ENCODE measurements at places on chromosomes 3 and 15.

GRCh38 chr3:71070497-71071463 is 512.7 kb downstream of the FOXP1 start:
- no peak for DNase-seq

DNA sequence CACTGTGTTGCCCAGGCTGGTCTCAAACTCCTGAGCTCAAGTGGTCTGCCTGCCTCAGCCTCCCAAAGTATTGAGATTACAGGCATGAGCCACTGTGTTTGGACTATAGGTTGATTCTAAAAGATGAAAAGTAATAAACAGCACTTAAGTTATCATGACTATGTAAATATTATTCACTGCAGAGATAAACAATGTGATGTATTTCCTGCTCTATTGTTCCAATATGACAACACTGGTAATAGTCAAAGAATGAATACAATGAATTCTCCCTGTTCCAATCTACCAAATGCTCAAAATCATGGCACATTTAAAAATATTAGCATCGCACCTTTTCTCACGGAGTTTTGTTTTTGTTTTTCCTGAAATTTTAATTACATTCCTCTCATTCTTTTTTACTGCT is 36.8 kb upstream of the TBL1XR1 start:
- DNase-seq: no peak

- no peak for DNase-seq
Observed at GRCh38 chr15:56199038-56199437, 44.6 kb downstream of the RFX7 start.

DNA sequence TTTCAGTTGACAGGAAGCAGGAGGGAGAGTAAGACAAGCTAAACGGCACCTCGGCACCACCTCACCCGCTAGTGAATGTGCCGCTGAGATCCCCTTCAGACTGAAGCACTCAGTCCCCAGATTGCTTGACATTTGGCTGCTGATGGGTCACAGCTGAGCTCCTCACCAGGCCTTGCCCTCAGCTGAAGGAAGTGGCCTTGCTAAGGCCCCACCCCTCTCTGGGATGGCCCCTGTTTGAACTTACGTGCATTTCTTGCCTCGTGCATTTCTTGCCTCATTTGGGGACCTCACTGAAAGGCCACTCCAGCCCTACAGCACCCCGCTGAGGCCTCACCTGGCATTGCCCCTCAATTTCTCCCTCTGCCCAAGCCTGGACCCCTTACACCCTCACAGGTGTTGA is 39.8 kb downstream of the EOGT start:
- DNase-seq: no peak

GRCh38 chr3:129161860-129162271 is 1.0 kb upstream of the ISY1 start:
- DNase-seq: peak; percentile 40

DNA sequence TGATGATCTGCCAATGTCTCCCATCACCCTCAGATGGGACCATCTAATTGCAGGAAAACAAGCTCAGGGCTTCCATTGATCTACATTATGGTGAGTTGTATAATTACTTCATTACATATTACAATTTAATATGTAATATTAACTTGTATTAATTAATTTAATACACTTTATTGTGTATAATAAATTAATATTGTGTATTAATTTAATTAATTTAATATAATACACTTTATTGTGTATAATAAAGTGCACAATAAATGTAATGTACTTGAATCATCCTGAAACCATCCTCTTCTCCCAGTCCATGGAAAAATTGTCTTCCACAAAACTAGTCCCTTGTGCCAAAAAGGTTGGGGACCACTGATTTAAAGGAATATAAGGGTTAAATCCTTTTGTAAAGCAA is 123.4 kb downstream of the FBN1 start:
- DNase-seq: no peak

DNA sequence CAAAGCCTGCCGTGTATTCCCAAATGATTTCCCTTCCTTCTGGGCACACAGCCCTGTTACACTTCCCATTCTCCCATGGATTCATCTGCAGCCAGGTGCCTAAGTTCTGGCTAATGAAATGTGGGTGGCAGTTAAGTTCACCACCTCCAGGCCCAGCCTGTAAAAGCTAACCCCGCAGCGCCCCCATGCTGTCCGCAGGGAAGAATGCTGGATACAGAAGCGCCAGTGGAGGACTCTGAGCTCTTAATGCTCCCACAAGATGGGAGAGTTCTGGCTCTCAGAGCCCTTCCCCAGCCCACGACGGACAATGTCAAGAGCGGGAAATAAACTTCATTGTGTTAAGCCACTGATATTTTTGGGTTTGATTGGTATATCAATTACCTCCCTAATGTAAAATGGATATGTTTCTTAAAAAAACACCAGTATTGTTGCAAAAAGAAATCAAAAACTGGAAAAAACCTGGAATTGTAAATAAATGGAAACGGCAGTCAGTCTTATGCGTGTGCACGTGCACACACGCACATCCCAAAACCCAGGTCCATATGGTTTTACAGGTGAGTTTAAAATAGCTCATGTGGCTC is 37.7 kb upstream of the FGD5 start:
- peak; percentile 30 for DNase-seq

- DNase-seq: no peak
Observed at GRCh38 chr3:45164056-45164455, 17.9 kb upstream of the CDCP1 start.

DNA sequence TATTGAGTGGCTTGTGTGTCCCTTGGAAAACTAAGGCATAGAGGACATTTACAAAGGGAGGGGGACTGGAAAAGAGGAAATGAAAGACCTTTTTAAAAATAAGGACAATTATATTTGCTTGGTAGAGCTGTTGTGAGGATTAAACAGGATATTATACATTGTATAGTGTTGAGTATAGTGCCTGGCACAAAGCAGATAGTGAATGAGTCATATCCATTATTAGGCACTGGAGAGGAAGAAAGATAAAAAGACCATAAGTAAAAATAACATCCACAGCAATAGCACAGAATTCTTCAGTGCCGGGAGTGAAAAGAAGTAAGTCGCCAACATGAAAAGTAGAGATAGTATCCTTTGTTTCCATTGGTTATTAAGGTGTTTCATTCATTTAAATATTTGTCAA is 623.3 kb downstream of the PDCD6IP start:
- DNase-seq: no peak

GRCh38 chr3:111794711-111795110 is 64.4 kb upstream of the PHLDB2 start:
- DNase-seq: no peak

GRCh38 chr15:101024073-101024695 is 105.0 kb downstream of the LRRK1 start:
- no peak for DNase-seq

DNA sequence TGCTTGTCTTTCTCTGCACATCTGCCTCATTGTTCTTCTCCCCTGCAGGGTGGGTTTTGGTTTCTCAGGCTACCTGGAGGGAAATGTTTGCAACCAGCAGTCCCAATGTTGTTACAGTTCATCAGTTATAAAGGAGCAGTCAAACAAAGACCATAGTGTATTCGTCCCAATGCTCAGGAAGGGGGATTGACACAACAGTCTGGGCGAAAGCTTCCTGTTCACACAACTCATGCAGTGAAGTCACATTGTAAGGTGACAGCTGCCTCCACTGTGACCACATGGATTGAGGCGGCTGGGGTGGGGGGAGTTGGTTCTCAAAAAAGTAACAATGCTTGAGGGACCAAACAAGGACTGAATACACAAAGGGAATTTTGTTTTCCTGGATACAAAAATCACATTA is 28.8 kb upstream of the TF start:
- no peak for DNase-seq

DNA sequence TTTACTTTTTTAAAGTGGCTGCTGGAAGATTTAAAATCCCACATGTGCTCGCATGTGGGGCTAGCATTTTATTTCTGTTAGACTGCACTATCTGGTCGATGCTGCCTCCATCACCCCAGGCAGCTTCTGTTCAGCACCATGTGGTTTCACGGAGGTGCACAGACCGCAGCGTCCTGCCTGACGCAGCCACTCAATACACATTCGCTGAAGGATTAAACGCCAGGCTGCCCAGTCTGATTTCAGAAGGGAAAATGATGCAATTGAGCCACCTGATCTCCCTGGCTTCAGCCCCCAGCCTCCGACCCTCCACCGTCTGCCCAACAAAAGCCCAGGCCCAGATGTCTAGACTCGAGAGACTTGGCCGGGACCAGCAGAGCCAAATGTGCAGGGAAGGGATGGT is 84.5 kb downstream of the MEGF11 start:
- no peak for DNase-seq

DNA sequence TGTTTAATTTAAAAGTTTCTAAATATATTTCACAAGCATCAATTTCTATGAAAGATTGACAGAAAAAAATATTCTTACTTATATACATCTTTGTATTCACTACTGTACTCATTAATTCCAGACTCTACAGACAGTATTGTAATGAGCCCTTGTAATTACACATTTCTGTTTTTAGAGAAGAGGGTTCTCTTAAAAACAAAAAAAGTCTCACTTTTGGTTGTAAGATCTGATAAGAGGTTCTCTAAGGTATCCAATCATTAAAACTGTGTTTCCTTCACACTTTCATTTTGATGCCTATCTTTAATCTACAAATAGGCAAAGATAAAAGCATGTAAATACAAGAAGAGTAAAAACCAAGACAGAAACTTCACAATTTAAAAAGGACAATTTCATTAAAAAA is 75.6 kb downstream of the FBXL22 start:
- no peak for DNase-seq

- DNase-seq: no peak
Observed at GRCh38 chr3:184240384-184241140, 8.2 kb downstream of the ALG3 start.

DNA sequence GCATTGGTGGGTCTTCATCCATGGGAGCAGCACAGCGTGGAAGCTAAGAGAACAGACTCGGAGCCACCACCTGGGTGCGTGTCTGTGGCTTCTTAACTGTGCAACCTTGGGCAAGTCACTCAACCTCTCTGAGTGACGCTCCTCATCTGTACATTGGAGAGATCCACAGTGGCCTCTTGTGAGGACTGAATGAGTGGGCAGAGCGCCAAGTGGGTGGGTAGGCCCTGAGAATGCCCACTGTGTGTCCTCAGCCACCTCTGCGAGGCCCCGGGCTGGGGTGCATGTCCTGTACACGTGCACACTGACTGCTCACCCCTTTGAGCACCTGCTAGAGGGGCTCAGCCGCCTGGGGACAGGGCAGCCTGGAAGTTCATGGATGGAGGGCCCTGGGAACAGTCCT is 99.6 kb upstream of the PRR23E start:
- no peak for DNase-seq

DNA sequence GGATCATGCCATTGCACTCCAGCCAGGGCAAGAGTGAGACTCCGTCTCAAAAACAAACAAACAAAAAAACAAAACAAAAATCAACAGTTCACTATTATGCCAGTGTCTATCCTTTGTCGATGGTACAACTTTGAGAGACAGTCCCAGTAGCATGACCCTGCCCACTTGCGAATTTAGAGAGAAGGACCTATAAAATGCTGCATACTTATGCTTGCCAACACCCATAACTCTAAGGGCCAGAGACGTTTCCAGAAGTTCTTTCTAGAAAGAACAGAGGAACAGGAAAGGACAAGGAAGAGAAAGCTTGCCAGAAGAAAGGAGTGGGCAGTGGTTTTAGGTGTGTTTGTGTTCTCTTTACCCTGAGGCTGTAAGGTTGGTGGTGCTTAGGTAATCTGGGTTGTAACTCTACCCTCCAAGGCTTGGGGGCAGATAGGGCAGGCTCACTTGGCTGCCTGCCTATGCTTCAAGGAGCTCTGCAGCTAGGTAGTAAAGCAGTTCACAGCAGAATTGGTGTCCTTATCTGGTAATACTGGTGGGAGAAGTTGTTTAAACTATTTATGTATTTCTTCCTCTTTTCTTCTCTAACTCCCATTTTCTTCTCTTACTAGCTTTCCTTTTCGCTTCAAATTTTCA is 50.6 kb upstream of the SPPL2A start:
- DNase-seq: no peak
